NCI-H1436 treated with DMSO at 0.1 percent for 48 hours (cell line): ENCODE measurements at places on chromosomes 3 and 15.
A peak's percentile ranks its signal among the peaks of the same experiment; 100 is the strongest.

GRCh38 chr3:196927571-196928453 lies 14.5 kb downstream of the NCBP2 start:
- no peak for DNase-seq

DNA sequence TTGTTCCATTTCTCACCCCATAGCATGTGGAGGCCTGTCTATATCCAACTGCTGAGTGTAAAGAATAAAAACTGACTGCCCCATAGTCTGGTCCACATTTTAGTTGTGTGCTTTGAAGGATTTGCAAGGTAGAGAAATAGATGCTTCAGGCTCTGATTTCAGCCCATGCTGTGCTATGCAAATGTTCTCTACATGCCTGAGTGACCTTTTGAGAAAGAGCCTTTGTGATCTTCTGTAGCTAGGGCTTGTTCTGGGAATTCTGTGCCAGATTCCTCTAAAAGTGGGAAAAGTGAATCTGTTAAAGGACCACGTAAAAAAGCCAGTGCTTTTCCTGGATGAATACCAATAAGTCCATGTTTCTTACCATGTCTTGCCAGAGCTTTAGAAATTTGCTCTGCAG lies 5.2 kb downstream of the KCTD6 start:
- no peak for DNase-seq

DNA sequence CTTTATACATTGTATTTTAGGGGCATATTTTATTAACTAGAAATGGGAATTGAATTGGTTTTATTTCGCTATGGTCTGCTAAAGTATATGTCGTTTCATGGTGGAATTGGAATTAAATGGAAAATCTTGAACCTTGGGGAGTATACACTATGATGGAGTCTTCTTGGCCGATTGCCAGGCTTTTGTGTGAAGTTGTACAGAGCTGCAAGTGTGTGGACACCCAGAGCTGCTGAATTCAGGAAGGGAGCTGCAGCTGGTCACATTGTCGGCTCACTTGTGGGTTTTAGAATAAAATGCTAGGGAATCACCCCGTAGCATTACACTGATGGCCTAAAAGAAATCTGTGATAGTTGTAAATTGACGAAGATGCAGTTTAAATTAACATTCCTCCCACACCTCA lies 35.1 kb downstream of the USP3 start:
- no peak for DNase-seq

DNA sequence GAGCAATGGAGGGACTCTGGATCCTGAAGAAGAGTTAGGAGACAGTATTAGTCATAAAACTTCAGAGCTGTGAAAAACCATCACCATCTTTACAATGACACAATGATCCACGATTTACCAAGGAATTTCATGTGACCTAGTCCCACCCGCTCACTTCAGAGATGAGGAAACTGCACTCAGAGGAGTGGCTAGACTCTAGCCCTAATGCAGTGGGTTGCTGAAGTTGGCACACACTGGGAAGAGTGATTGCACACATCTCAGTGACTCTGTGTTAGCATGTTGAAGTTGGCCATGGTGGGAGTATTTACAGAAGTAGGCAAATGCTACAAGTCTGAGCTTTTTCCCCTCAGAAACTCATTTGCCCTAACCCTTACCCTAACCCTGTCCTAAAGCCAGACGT lies 35.2 kb upstream of the SPATA12 start:
- no peak for DNase-seq

GRCh38 chr3:55929154-55929869 lies 442.2 kb upstream of the WNT5A start:
- DNase-seq, result no peak

- no peak for DNase-seq
Measured at GRCh38 chr3:20537234-20537633, 351.2 kb upstream of the SGO1 start.

DNA sequence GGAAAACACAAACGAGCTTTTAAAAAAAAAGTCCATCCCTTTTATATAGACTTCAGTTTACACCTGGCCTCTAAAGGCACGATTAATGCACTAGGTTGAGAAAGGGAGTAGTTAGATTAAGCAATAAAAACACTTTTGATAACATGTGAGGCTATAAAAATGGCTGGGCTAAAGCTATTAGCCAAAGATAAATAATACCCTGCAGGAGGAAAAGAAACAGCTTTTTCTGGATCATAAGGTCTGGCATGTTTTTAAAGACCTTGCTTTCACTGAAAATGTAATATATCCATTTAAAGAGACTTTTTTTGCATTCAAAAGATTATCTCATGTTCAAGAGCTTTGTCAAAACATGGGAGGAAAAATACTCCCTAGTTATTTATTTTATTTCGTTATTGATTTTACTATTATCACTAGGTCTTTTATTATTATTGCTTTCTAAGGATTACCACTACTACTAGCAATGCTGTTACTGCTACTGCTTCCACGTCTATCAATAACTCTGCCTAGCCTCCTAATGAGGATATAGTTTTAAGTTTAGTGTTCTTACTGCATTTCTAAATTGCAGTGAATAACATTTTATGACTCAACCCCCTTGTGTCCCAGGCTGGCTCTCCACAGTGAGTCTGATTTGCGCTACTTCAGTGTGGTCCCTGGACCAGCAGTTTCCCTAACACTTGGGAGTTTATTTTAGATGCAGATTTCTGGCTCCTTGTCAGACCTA lies 93.4 kb downstream of the THRB start:
- DNase-seq, result peak; percentile 29

- no peak for DNase-seq
Measured at GRCh38 chr3:56484122-56484521, 15.9 kb upstream of the ERC2 start.

GRCh38 chr3:131907796-131908195 lies 127.0 kb downstream of the CPNE4 start:
- DNase-seq, result no peak

GRCh38 chr3:12229896-12230295 lies 59.0 kb upstream of the PPARG start:
- no peak for DNase-seq

- DNase-seq, result no peak
Measured at GRCh38 chr3:17052363-17052762, 167.6 kb downstream of the PLCL2 start.

DNA sequence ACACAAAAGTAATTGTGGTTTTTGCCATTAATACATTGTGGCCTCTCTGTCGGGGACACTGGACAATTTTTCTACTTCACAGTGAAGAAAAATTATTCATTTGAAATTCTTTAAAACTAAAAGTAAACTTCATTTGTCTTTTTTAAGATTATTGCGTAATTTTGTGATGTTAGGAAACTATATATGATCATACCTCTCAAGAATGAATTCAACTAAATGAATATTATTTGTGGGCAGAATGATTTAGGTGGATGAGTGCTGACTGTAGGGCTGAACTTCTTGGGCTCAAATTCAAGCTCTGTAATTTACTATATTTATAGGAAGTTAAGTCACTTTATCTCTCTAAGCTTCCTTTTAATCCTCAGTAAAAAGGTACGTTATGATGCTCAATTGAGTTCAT lies 441.2 kb downstream of the ROBO1 start:
- DNase-seq, result no peak

DNA sequence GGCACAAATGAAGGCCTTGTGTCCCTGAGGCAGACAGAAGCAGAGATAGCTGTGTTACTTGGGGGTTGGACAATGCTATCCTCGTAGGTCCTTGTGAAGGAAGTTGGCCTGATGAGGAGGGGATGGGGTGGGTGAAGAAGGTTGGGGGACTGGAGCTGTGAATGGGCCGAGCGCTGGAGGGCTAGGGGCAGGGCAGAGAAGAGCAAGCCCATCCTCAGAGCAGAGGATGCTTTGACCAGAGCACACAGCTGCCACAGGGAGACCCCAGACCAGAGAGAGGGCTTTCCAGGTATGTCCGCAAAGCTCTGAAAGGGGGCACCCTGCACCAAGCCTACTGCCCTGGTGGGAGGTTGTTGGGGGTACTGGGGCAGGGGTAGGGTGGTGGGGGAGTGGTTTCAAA lies 5.7 kb upstream of the TBC1D2B start:
- no peak for DNase-seq

DNA sequence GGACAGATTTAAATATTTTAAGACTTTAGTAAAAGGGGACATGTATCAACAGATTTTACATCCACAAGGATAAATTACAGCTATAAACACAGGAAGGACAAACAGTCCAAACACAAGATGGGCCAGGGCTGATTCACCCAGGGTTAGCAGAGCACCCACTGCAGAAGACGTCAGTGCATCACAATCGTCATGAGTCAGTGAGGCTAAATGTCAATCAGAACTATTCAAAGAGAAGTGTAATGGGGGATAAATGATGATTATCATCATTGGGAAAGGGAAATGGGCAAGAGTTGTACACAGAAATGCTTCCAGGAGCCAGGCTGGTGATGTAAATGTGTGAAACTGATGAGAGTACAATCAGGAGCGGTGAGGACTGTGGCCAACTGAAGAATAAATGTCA lies 226.8 kb downstream of the PLCL2 start:
- DNase-seq, result no peak

GRCh38 chr3:18079062-18079461 lies 336.6 kb upstream of the TBC1D5 start:
- DNase-seq, result no peak

DNA sequence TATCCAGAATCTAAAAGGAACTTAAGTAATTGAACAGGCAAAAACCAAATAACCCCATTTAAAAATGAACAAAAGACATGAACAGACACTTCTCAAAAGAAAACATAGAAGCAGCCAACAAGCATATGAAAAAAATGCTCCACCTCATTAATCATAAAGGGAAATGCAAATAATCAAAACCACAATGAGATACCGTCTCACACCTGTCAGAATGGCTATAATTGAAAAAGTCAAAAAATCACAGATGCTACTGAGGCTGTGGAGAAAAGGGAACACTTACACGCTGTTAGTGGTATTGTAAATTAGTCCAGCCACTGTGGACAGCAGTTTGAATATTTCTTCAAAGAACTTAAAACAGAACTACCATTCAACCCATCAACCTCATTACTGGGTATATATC lies 220.7 kb downstream of the MEX3B start:
- DNase-seq, result peak; percentile 55
